ENCODE measurements at places on chromosomes 12 and 14.

DNA sequence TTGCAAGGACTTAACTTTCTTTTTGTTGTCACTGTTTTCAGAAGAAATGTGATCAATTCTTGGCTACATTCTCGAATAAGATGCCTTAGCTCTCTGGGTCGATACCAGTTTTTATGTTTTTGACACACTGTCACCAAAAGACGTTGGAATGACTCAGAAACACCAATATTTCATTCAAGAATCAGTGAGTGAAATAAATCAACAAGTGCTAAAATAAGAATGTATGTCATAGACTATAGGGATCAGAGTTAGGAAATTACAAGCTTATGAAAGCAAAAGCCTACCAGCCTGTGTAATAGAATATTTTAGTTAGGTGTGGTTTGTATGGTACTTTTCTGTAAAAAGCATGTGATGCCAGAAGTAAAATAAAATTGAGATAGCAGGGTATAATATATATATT lies 17.8 kb downstream of the PPHLN1 start:
- DNase-seq = no peak

- no peak for DNase-seq
These were observed 320.6 kb downstream of the KCNC2 start for GRCh38 chr12:74889073-74889472.

DNA sequence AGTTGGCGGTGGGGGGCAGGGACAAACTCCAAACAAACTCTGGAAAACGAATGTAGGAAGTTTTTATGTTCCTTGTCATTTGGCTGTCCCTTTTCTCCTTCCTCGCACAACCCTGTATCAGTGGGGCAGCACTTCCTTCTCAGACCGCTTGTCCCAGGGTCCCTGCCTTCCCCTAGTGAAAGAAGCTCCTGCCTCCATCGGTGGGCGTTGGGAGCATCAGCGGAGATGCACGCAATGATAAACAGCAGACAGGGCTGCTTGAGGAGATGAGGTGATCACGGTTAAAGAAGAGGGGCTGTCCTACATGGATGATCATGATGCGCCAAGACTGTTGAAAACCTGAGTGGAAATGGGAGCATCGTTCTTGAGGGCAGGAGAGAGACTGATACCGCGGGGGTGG lies 620 bp downstream of the C1S start:
- no peak for DNase-seq

DNA sequence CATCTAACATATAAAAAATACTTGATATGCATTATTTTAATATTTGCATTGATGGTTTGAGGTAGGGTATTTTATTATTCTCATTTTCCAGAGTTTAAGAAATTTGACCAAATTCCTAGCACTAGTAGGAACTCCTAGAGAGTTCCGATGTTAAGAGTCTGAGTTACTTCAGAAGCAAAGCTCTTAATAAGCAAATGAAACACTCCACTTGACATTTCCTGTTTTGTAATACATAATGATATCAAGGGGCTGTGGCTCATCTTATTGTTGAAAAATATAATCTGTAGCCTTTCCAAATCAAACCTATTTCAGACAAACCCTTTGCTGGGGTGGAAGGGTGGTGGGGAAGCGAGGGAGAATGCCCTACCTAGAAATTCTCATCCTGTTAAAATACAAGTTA lies 355.5 kb downstream of the DIO2 start:
- DNase-seq = no peak

DNA sequence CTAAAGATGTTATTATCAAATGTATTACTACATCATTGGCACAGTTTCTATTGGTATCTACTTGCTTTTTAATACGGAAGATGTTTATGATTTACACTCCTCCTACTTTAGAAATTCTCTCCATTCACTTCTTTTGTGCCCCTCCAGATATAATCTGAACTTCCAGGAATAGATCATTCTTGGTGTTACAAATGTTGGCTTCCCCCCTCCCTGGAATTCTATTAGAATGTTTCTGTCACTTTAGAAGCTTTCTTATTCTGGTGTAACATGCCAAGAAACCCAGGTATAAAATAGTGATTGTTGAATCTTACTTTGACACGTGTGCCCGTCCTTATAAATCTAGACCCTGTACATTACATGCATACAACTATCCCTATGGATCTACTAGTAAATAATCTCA lies 1.2 kb upstream of the WDR20 start:
- DNase-seq = no peak

All from K562 (cell line).